ENCODE measurements at places on chromosomes 4 and X. TPM values are rescaled to one million over a fixed set of nuclear protein-coding genes. Genes with fewer than 3 reads are reported as not detected.

DNA sequence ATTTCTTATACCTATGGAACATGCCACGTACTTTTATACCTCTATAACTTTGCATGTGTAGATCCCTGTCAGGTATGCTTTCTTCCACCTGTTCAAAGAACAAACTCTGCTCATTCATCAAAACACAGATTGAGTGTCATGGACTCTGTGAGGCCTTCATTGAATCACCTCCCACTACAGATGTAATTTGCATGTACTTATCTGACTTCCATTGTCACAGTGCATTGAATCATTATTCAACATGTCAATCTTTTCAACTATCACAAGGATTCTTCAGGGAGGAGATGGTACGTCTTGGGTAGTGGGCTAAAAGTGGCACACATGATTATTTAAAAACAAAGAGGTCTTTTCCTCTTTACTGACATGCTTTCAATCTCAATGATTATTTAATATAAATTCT lies 24.1 kb downstream of the SPOCK3 start:
- H3K4me1 ChIP-seq, result peaks cover 16% of the 10 kb centered on the region
- H3K4me3 ChIP-seq, result no peak overlapping the region
- H3K27ac ChIP-seq, result no peak overlapping the region
- no peak for DNase-seq

DNA sequence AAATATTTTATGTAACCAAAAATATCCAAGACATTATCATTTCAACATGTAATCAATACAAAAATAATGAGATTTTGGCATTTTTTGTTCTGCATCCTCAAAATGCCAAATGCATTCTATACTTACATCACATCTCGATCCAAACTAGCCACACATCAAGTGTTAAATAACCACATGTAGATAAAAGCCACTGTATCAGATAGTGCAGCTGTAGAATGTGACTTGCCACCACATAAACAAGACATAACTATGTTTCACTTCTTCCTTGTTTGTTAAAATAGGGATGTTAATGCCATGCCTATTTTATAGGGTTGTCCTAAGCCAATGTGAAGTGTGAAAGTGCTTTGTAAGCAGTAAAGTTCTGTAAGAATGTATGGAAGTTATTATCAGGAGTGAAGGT lies 20.9 kb downstream of the INTS6L start:
- H3K4me3 ChIP-seq, result no peak overlapping the region
- H3K36me3 ChIP-seq, result no peaks in the 10 kb centered on the region
- no peak overlapping the region for H3K27ac ChIP-seq
- DNase-seq, result no peak
- H3K4me1 ChIP-seq, result peaks cover 16% of the 10 kb centered on the region

- no peak overlapping the region for H3K4me3 ChIP-seq
- no peaks in the 10 kb centered on the region for H3K4me1 ChIP-seq
- no peak for DNase-seq
- no peaks in the 10 kb centered on the region for H3K36me3 ChIP-seq
Observed at GRCh38 chr4:8777320-8778196, 94.1 kb downstream of the HMX1 start.

DNA sequence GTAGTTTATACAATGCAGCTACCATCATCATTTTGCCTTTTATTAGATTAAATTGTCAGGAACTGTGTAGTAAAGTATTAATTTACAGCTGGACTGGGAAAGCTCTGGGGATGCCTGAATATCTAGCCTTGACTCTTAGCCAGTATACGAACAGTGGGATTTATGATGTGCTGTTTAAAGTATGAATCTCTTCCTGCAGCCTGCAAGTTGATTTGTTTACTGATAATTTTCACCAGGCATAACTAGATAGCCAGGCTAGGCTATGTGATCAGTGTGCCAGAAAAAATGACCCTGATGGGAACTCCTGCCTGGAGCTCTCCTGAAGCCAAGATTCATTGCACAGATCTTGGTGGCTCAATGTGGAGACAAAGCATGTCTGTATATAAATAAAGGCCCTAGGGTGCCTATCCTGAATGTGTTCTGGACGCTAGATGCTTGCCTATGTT lies 119.2 kb downstream of the SCLT1 start:
- no peaks in the 10 kb centered on the region for H3K4me1 ChIP-seq
- peak overlapping the region; percentile 63 for H3K27ac ChIP-seq
- H3K4me3 ChIP-seq, result no peak overlapping the region
- no peak for DNase-seq
- no peaks in the 10 kb centered on the region for H3K36me3 ChIP-seq
- no peaks in the 10 kb centered on the region for H3K27me3 ChIP-seq

DNA sequence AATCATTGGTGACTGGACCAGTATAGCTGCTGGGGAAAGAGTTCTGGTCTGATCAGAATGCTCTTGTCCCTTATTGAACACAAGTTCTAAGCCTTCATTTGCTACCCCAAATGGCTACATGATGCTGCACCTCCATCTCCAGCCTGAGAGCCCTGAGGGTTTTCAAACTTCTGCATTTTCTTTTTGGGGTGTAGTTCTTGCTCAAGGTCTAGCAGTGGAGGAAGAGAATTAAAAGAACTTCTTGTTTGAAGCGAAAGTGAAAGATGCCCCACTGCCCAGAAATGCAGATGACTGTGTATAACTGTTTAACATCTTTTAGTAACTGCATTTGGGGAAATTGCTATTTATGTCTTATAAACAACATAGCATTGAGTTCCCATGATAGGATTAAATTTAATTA lies 38.5 kb downstream of the LAMTOR3 start:
- no peak overlapping the region for H3K27ac ChIP-seq
- no peak for DNase-seq
- no peak overlapping the region for H3K4me3 ChIP-seq
- no peaks in the 10 kb centered on the region for H3K27me3 ChIP-seq
- peaks cover 11% of the 10 kb centered on the region for H3K4me1 ChIP-seq
- H3K36me3 ChIP-seq, result no peaks in the 10 kb centered on the region

- peaks cover 40% of the 10 kb centered on the region for H3K4me1 ChIP-seq
- no peaks in the 10 kb centered on the region for H3K36me3 ChIP-seq
- H3K4me3 ChIP-seq, result no peak overlapping the region
- no peaks in the 10 kb centered on the region for H3K27me3 ChIP-seq
- DNase-seq, result no peak
Observed at GRCh38 chrX:96689991-96690390, 5.3 kb downstream of the DIAPH2 start.

- no peak for DNase-seq
- H3K4me3 ChIP-seq, result no peak overlapping the region
- no peak overlapping the region for H3K27ac ChIP-seq
- H3K27me3 ChIP-seq, result no peaks in the 10 kb centered on the region
Observed at GRCh38 chr4:32340591-32340990, 1620.4 kb downstream of the PCDH7 start.

DNA sequence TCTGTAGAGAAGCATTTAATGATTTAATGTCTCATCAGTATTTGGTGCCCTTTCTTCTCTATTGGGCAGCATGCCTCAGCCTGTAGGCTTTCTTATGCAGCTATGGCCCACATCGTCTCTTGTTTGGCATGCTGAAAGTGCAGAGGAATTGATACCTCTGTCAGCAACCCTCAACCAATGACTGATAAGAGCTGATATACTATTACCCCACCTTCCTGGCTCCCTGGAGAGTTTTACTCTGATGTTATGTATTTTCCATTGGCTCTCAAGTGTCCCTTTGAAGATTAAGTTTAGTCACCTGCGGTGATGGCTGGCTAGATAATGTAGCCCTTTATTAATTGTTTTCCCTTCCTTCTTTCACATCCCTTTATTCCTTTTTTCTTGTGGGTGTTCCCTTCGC lies 41.2 kb upstream of the PDHA2 start:
- H3K4me1 ChIP-seq, result peaks cover 14% of the 10 kb centered on the region
- H3K36me3 ChIP-seq, result peaks cover 31% of the 10 kb centered on the region
- H3K4me3 ChIP-seq, result no peak overlapping the region
- H3K27me3 ChIP-seq, result no peaks in the 10 kb centered on the region

DNA sequence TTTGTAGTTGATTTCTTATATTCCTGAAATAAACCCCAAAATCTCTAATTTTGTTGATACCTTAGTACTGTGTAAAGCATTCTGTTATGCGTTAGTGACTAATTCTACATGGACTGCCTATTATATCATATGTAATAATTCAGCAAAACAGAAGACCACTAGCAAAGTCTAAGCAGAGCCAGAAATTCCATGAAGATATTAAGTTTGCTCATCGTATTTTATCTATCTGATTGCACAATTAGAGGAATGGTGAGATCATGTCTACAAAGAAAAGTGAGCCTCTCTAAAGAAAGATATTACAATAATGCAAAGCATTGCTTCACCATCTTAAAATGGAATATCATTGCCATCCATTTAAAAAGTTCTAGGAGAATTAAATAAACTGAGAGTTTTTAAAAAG lies 374.6 kb upstream of the SLC7A11 start:
- no peak overlapping the region for H3K27ac ChIP-seq
- peaks cover 51% of the 10 kb centered on the region for H3K36me3 ChIP-seq
- no peak for DNase-seq
- no peak overlapping the region for H3K4me3 ChIP-seq
- H3K27me3 ChIP-seq, result peaks cover 6% of the 10 kb centered on the region

GRCh38 chrX:39619182-39620009 lies 478.4 kb downstream of the BCOR start:
- H3K27ac ChIP-seq, result no peak overlapping the region
- H3K27me3 ChIP-seq, result peaks cover 6% of the 10 kb centered on the region
- H3K4me1 ChIP-seq, result peaks cover 23% of the 10 kb centered on the region
- H3K4me3 ChIP-seq, result no peak overlapping the region

GRCh38 chr4:108292229-108292628 lies 123.5 kb upstream of the LEF1 start:
- DNase-seq, result no peak
- no peaks in the 10 kb centered on the region for H3K27me3 ChIP-seq
- H3K4me3 ChIP-seq, result no peak overlapping the region
- H3K36me3 ChIP-seq, result no peaks in the 10 kb centered on the region

DNA sequence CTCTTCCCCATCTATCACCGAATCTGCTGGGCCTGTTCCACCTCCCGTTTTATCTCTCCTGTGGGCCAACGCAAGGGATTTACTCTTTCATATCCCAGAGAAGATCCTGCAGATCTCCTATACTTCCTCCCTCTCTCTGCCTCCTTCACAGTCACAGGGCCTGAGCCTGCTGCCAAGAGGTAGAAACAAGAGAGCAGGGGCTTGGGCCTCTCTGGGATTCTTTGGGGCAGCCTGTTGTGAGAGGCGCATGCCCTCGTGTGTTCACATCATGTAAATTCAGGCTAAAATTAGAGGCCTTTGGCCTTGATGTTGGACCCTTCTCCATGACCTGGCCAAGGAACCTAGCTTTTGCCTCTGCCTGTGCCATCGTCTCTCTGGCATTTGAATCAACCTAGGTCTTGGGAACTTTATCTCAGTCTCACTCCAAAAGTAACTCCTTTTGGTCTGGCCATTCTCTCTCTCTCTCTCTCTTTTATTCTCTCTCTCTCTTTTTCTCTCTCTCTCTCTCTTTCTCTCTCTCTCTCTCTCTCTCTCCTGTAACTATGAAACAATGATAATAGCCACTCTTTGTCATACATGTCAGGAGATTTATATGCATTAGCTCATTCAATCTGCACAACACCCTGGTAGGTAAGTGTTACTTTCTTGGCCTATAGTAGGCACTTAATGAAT lies 20.0 kb upstream of the EFNB1 start:
- H3K4me1 ChIP-seq, result no peaks in the 10 kb centered on the region
- no peaks in the 10 kb centered on the region for H3K36me3 ChIP-seq
- H3K4me3 ChIP-seq, result no peak overlapping the region
- H3K27ac ChIP-seq, result no peak overlapping the region

DNA sequence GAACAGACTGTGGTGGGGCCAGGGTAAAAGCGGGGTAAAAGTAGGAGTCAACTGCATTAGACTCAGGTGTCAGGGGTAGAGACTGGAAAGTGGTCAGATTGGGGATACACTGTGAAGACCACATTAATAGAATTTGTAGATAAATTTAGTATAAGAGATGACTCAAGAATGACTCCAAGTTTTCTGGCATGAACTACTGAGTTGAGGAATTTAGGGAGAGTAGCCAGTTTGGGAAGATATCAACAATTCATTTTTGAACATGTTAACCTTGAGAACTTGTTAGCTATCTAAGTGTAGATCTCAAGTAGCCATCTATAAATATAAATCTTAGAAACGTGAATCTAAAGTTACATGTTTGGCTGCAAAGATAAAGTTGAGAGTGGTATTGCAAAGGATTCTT lies 206.9 kb upstream of the HCCS start:
- no peak for DNase-seq
- no peak overlapping the region for H3K27ac ChIP-seq
- no peaks in the 10 kb centered on the region for H3K4me1 ChIP-seq
- H3K27me3 ChIP-seq, result no peaks in the 10 kb centered on the region
- H3K4me3 ChIP-seq, result no peak overlapping the region
- H3K36me3 ChIP-seq, result no peaks in the 10 kb centered on the region

- H3K27ac ChIP-seq, result no peak overlapping the region
- peak; percentile 14 for DNase-seq
- no peaks in the 10 kb centered on the region for H3K27me3 ChIP-seq
- no peak overlapping the region for H3K4me3 ChIP-seq
- H3K36me3 ChIP-seq, result peaks cover 26% of the 10 kb centered on the region
Observed at GRCh38 chrX:41802958-41803357, 79.0 kb downstream of the GPR82 start.

GRCh38 chr4:105458001-105458400 lies 15.9 kb downstream of the PPA2 start:
- H3K36me3 ChIP-seq, result peaks cover under 1% of the 10 kb centered on the region
- no peaks in the 10 kb centered on the region for H3K27me3 ChIP-seq
- H3K27ac ChIP-seq, result no peak overlapping the region
- H3K4me3 ChIP-seq, result no peak overlapping the region

Gene BEX5
- total RNA-seq, result 11.0 TPM

Gene OTC
- total RNA-seq, result not detected

Gene BMPR1B
- total RNA-seq, result 0.77 TPM
